ENCODE measurements at places on chromosomes 2 and 18.

GRCh38 chr2:41877114-41877678 is 170.6 kb upstream of the PKDCC start:
- no peak for DNase-seq

GRCh38 chr2:149080971-149081370 is 42.5 kb downstream of the LYPD6B start:
- DNase-seq = no peak

DNA sequence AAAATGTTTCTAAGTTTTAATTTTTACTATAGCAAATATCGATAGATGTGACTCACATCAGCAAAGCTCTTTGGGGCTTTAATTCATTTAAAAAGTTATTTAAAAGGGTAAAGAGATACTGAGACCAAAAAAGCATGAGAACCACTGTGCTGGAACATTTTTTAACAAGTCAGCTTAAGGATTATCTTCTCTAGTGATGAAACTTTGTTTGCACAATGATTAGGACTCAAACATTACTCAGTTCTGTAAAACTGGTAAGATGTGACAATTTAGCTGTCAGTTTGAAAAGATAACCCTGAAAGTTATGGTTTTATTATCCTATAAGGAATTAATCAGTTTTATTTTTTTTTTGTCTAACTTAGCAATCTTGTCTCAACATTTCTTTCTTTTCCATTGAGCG is 301.4 kb downstream of the TSN start:
- DNase-seq = no peak

DNA sequence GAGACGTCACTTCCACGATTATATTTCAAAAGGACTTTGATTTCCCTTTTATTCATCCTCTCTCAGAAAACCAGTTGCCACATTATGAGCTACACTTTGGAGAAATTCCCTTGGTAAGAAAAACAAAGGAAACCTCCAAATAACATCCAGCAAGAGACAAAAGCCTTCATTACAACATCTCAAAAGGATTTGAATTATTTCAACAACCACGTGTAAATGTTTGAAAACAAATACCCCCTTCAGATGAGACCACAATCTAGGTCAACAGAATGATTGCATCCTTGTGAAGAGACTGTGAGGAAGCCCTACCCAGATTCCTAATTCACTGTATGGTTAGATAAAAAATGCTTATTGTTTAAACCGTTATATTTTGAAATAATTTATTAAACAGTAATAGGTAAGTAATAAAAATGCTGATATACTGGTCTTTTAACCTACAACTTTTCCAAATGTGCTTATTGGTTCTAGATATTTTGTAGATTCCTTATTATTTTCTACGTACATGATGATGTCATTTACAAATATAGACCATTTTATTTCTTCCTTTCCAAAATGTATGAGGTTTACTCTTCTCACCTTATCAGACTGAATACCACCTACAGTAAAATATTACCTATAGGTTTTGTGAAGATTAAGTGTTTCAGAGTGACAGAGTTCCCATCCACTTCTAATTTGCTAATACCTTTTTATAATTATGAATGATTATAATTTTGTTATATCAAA is 922.7 kb upstream of the CHAC2 start:
- DNase-seq = no peak

DNA sequence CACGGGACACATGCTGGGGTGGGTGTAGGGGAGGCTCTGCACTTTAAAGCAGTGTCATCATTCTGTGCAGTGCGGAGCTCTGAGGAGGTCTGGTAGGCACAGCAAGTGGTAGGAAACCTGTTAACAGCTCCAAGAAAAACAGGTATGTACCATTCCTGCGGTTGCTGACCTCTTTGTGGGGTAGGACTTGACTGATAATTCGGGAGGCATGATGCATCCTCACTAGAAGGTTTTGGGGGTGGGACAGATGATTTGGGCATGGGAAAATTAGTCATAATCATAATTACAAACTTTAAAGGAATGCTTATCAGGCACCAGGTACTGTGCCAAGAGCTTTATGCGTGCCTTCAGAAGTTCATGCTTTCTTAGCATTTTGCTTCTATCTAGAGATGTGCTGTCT is 9.7 kb downstream of the DOK1 start:
- DNase-seq = no peak

- DNase-seq = no peak
Measured at GRCh38 chr18:76957384-76958355, 135.3 kb downstream of the ZNF236 start.

GRCh38 chr2:112593736-112594135 is 9.3 kb downstream of the CHCHD5 start:
- no peak for DNase-seq

GRCh38 chr18:36736094-36736493 is 92.7 kb downstream of the TPGS2 start:
- no peak for DNase-seq

GRCh38 chr2:241410739-241411176 is 54.7 kb downstream of the FARP2 start:
- DNase-seq = no peak

DNA sequence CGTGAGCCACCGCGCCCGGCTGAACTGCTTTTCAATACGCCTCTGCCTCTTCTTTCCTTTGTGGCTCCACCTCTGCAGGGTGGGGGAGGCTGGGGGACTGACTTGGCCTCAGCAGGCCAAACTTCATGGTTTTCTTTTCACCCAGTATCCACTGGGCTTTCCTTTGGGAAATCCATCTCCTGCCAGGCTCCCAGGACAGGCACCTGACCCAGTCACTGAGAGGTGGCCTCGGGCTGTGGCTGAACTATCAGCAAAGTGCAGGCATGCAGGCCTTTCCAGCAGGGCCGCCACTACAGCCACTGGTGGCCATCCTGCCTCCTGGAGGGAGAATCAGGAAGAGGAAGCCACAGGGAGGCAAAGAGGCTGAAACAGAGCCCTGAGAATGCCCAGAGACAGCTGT is 33.4 kb upstream of the SEMA4C start:
- no peak for DNase-seq

GRCh38 chr2:203804070-203804469 is 63.5 kb upstream of the CTLA4 start:
- no peak for DNase-seq

DNA sequence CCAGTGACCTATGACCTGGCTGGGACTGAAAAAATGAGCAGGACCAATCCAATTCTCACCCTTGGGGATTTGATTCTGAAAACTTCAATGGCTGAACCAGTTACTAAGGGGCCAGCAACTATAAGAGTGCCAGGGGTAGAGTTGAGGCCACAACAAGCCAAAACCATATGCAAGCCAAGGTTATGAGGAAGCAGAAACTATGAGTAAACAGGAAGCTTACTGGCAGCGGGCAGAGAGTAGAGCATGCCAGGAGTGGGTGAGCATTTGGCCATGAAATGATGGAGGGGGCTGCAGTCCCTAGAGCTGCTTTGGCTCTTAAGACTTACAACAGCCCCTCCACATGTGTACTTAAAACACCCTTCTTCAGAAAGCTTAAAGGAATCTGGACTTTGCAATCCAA is 82.4 kb downstream of the RBMS1 start:
- DNase-seq = no peak

GRCh38 chr18:75923169-75923568 is 495.7 kb upstream of the SMIM21 start:
- DNase-seq = no peak

DNA sequence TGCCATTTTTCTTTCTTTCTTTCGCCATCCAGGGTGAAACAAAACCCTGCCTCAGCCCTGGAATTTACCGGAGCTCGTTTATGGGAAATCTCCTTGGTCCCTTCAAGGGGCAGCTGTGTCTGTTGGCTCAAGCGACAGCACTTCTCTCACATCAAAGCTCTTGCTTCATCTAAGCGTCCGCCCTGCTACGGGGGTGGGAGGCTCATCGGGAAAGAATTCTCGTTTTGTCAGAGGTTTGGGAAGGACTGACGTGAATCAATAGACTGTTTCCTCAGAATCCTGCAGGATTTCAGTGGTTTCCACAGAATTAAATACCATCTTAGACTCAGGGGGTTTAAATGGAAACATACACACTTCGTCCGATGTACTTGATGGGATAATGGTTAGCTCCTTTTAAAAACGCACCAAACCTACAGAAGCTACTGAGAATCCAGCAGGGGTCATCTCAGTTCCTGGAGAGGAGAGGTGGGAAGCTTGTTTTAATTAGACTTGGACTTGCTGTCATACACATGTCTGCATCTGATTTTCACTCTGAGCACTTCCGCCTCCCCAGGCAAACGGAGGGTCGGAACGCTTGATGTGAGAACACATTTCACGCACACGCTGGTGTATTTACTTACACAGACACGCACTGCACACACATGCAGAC is 91.6 kb downstream of the ASB1 start:
- no peak for DNase-seq

- DNase-seq = no peak
Measured at GRCh38 chr18:45282101-45282812, 333.0 kb upstream of the SLC14A2 start.

Data from BE2C (cell line).